CD4-positive, alpha-beta T cell treated with Interferon alpha-2 for 1 hour (primary cell): ENCODE measurements at places on chromosomes 2 and 18.
A peak's percentile ranks its signal among the peaks of the same experiment; 100 is the strongest.

- no peak for DNase-seq
Observed at GRCh38 chr2:159136391-159136790, 150.1 kb downstream of the WDSUB1 start.

GRCh38 chr2:109185338-109185737 lies 56.3 kb downstream of the SH3RF3 start:
- DNase-seq = no peak

- DNase-seq = peak; percentile 7
Observed at GRCh38 chr2:55519938-55520885, 694 bp downstream of the CFAP36 start.

- DNase-seq = no peak
Observed at GRCh38 chr2:204109681-204110080, 173.1 kb downstream of the ICOS start.

GRCh38 chr2:57880967-57881366 lies 165.6 kb upstream of the VRK2 start:
- DNase-seq = no peak

DNA sequence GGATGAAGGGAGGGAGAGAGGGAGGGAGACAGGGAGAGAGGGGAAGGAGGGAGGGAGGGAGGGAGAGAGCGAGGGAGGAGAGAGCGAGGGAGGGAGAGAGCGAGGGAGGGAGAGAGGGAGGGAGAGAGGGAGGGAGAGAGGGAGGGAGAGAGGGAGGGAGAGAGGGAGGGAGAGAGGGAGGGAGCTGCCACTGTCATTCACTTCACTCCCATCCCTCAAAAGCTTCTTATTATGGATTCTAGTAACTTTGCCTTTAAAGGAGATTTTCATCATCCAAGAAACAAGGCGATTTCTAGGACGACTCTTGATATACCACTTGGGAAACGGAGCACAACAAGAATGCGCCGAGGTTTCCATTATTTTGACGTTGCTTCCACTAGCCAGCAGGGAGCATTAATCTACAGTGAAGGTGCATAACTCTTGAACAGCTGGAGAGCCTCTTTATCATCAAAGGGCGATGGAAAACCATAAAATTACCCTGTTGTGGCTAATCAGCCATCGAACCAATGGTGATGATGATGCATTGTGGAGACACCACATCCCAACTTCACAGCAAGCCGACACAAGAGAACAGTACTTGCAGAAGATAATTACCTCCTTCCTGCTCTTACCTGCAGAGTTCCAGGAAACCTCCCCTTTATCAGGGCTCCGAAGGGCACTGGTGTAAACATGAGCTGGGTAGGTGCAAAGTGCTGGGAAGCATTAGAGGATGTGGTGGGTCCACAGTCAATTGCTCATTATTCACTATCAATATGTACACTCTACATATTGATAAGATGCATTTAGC lies 130.5 kb downstream of the EIPR1 start:
- no peak for DNase-seq

- DNase-seq = no peak
Observed at GRCh38 chr2:155372969-155373368, 674.5 kb downstream of the KCNJ3 start.

GRCh38 chr2:151833984-151834383 lies 5.8 kb upstream of the ARL5A start:
- DNase-seq = no peak

DNA sequence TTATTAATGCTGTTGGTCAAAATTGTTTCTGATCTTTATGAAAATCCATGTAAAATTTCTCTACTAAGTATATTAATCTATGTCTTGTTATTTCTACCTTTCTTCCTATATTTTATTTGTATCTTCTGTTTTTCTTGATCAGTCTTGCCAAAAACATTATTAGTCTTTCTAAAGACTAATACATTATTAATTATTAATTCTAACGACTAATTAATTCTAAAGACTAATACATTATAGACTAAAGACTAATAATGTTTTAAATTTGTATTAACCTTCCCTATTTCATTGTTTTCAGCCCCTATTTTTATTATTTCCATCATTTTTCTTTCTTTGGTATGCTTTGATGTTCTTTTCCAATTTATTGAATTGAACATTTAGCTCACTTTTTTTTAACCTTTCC lies 27.7 kb downstream of the NEURL3 start:
- no peak for DNase-seq

- no peak for DNase-seq
Observed at GRCh38 chr2:119122663-119123062, 35.9 kb downstream of the C1QL2 start.

GRCh38 chr2:172094294-172095145 lies 8.2 kb downstream of the DLX2 start:
- DNase-seq = no peak
